ENCODE measurements at places on chromosomes 2 and 18. TPM values are rescaled to one million over a fixed set of nuclear protein-coding genes. Genes with fewer than 3 reads are reported as not detected.

GRCh38 chr2:159091976-159092375 lies 123.5 kb downstream of the TANC1 start:
- DNase-seq: no peak

- no peak for DNase-seq
Measured at GRCh38 chr2:28639092-28639691, 112.4 kb upstream of the PPP1CB start.

DNA sequence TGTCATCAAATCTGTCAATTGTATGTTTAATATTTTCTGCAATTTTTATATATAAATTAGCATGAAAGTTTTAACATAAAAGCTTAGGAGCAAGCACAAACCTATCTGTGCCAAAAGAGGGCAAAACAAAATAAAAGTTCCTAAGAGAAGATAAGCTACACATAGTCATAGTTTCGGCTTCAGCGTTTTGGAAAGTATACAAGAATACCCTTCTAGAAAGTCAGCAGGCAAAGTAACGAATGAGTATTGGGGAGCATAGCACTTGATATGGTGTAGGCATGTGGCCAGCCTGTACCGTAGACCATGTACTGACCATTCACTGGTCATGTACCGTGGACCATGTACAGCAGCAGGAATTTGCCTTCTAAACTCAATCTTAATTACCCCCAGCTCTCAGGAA lies 156.1 kb downstream of the TMEM247 start:
- DNase-seq: no peak

- no peak for DNase-seq
Measured at GRCh38 chr2:145503511-145503910, 983.6 kb upstream of the ZEB2 start.

- peak; percentile 41 for DNase-seq
Measured at GRCh38 chr2:182038576-182038975, 52.9 kb downstream of the PPP1R1C start.

GRCh38 chr2:12730265-12730664 lies 13.5 kb downstream of the TRIB2 start:
- DNase-seq: no peak

GRCh38 chr2:100042562-100042961 lies 99.8 kb downstream of the AFF3 start:
- DNase-seq: no peak

DNA sequence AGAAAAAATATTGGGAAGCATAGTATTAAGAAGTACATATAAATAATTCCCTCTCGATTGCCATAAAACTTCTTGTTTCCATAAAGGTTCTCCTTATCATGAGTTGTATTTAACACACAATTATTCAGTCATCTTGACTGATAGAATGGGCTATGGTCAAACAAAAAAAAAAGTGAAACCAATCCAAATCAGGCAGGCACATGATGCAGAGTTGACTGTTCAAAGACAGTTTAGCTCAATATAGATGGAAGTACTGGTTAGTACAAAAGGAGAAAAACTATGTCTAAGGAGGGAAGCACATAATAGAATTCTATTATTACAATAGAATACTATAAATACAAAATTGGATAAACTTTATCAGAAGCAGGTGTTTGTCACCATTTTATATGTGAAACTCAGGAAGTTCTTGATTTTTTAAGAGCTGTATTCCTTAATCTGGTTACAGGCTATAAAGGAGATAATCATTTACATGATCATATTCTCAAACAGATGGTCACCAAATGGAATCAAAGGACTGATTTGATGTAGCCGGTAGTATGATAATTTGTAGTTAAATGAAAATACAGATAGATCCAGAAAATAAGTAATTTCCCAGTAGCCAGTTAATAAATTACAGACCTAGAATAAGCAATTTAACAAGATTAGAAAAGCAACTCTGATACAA lies 18.2 kb upstream of the CALCRL start:
- DNase-seq: no peak

DNA sequence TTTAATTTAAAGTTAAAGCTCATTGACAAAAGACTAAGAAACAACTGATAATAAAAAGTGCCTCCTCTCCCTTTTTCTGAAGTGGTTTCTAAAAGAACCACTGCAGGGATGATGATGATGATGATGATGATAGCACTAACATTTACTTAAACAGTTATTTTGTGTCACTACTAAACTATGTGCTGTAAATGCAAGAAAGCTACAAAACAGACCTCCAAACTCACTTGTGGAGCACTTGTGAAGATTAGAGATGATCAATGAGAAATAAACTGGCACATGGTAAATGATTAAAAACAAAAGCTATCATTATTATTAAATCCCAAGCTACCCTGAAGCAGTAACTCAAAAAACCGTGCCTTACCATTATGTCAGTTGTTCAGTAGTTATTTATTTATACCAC lies 88.7 kb downstream of the SLC8A1 start:
- no peak for DNase-seq

DNA sequence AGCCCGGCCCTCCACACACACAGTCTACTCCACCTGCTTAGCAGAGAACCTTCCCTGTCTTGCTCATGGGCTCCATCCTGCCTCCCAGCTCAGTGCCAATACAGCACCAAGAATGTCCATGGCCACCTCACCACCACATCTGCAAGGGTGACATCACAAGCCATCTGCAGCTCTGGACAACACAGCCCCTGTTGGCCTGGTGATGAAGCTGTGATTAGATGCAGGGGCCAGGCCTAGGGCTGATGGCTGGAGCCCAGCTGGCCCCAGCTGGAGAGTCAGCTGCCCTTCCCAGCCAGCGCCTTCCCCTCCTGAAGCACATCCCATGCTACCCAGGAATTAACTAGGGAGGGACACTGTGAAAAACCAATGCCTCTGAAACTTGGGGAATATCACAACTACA lies 91.1 kb downstream of the TTC32 start:
- no peak for DNase-seq

DNA sequence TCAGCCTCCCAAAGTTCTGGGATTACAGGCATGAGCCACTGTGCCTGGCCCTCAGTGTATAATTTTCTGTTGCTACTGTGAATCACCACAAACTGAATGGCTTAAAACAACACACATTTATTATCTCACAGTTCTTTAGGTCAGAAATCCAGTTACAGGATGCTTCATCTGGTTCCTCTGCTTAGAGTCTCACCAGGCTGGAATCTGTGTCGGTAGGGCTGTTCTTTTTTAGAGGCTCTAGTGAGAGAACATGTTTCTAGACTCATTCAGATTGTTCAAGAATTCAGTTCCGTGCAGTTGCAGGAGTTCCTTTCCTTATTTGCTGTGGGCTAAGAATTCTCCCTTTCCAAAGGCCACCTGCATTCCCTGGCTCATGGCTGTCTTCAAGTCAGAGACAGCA lies 22.2 kb downstream of the CCDC121 start:
- DNase-seq: no peak

- no peak for DNase-seq
Measured at GRCh38 chr2:44543773-44544725, 182.3 kb downstream of the CAMKMT start.

GRCh38 chr2:27932396-27932795 lies 41.9 kb downstream of the BABAM2 start:
- DNase-seq: peak; percentile 66

DNA sequence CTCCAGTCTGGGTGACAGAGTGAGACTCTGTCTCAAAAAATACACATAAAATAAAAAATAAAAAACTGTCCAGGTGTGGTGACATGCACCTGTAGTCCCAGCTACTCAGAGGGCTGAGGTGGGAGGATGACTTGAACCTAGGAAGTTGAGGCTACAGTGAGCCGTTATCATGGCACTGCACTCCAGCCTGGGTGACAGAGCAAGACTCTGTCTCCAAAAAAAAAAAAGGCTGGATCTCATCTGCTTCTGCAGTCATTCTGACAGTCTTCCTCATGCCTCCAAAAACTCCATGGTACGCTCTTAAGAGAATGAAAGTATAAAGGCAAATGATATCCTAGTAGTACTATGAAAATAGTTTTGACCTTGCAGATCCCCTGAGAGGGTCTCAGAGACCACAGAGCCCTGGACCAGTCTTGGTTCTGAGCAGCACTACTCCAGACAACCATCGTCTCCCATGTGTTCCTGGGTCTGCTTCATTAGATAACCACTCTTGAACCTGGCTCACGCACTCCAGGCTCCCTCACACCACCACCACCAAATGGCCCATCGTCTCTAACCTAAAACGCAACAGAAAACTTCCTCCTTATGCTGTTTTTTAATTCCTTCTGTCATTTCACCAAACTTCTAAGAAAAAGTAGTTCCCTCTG lies 26.0 kb downstream of the SPIRE1 start:
- no peak for DNase-seq

GRCh38 chr2:205778356-205778755 lies 96.1 kb downstream of the NRP2 start:
- no peak for DNase-seq

DNA sequence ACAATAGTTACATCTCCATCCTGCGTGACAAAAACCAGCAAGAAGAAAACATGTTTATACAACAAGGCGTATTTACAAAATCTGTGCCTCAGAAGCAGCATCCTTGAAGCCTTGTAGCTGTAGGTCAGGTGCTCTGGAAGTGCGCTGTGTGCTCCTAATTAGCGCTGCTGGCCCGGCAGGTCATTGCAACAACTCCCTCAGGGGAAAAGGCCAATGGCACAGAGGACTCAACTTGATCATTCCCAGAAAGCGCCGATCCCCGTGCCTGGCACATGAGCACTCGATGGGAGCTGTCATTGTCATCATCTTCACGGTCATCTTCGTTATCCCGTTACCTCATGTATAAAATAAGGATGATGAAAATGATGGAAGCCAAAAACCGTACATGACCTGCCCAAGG lies 58.5 kb downstream of the EIPR1 start:
- DNase-seq: no peak

DNA sequence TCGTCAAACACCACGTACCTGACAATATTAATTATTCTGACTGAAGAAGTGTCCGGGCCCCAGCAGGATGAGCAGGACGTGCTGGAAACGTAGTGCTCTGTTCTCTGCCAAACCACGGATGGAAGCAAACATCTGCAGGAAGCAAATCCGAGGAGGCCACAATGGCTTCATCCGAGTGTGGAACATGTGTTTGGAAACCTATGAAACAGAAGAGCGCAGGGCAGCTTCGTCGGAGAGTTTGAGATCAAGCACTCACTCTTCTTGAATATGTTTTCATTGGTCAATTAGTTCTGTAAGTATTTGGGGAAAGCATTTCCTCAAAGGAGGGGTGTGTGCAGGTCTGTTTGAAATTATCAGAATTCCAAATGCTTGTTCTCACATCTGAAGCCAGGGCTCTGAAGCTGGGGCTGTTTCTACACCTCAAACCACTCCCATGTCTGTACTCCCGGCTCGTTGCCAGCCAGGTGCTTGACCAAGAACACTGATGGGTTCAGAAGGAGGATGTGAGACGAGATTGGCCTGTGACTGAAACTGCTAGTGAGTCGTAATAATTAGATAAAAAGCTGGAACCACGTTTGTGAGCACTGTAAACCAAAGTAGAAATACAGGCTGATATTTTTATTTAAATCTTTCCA lies 356.6 kb upstream of the SALL3 start:
- DNase-seq: no peak

DNA sequence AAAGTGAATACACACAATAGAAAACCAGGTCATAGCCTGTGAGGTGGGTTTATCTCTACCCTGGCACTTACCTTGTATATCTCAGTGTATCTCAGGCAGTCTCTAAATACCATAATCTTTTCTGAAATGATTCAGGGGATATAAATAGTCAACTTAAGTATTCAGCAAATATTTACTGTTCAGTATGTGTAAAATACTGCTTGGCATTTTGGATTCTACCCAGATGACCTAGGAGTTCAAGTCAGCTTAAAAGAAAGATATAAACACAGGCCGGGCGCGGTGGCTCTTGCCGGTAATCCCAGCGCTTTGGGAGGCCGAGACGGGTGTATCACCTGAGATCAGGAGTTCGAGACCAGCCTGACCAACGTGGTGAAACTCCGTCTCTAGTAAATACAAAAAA lies 23.8 kb downstream of the GRHL1 start:
- no peak for DNase-seq

DNA sequence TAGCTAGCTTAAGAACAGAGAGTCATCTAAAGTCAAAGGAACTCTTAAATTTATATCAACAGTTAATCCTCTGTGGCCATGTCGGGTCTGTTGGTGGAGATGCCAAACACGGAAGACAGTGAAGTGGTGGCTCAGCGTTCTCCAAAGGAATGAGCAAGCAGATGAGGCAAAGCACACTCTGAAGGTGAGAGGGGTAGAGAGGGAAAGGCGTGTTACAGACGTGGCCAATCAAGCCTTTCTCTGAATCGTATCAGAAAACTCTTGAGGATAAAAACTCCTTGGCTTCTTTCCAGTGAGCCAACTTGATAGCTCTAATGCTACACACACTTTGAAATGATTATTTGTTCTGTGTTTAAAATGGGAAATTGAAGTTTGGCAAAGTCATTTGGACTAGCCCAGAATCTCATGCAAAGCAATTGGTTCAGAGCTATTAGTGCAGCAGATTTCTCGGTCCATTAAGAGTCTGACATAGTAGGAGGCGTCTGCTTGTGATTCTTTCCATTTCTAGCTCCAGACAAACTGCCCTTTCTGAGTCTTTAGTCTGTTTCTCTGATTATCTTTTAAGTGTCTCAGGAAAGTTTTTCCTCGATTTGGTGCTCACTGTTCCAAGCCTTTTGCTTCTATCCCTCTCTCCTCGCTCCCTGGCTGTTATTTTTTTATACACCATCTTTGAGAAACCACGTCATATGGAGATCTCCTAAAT lies 57.5 kb upstream of the CPO start:
- no peak for DNase-seq

- no peak for DNase-seq
Measured at GRCh38 chr18:56999823-57000222, 147.1 kb upstream of the BOD1L2 start.

GRCh38 chr2:148903979-148904378 lies 29.0 kb downstream of the KIF5C start:
- no peak for DNase-seq

GRCh38 chr2:105344704-105345345 lies 7.5 kb downstream of the C2orf49 start:
- peak; percentile 44 for DNase-seq

DNA sequence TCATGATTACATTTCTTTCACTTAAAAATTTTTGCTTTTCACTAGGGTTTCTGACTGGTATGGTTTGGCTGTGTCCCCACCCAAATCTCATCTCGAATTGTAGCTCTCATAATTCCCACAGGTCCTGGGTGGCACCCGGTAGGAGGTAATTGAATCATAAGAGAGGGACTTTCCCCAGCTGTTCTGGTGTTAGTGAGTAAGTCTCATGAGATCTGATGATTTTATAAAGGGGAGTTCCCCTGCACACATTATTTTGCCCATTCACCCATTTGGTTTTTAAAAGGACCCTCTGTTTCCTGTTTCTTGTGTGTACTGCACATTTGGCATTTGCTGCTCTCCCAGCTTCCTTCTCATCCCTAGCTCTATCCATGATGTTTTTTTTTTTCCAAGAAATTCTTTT lies 27.8 kb upstream of the NETO1 start:
- DNase-seq: no peak

GRCh38 chr2:119650206-119650605 lies 28.8 kb upstream of the TMEM177 start:
- DNase-seq: no peak

RPRM gene
- not detected for polyA plus RNA-seq

CCDC178 gene
- polyA plus RNA-seq: not detected

TOGARAM2 gene
- polyA plus RNA-seq: 0.35 TPM

TRIM43 gene
- not detected for polyA plus RNA-seq

ANKRD29 gene
- 17.4 TPM for polyA plus RNA-seq

GATA6 gene
- polyA plus RNA-seq: 1.3 TPM

PPP1CB gene
- polyA plus RNA-seq: 165 TPM

PRKAG3 gene
- polyA plus RNA-seq: not detected

POMC gene
- not detected for polyA plus RNA-seq

BAZ2B gene
- polyA plus RNA-seq: 23.9 TPM

DGKD gene
- polyA plus RNA-seq: 98.1 TPM
